Posterior cingulate gyrus (tissue), 11 donors: ENCODE measurements at places on chromosomes 2 and 18.

- DNase-seq = no peak
These were observed 94.2 kb upstream of the FZD7 start for GRCh38 chr2:201939453-201939941.

DNA sequence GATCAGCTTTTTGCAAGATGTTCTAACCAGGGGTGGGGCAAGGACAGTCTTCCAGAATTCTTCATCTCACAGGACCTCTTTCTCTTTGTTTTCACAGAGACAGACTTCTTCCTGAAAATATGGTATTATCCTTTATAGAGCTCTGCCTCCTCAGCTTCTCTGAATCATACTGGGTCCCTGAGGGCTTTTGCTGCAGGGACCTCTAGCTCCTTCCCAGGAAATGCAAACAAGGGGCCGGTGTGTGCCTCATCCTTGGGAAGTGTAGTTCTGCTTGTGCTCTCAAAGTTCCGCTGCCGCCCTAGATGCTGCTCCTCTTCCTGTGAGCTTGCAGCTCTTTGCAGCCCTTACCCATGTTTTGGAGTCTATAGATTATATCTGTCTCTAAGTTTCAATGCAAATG lies 99.5 kb upstream of the NPAS2 start:
- no peak for DNase-seq

GRCh38 chr2:69227716-69228115 lies 159.3 kb downstream of the GFPT1 start:
- no peak for DNase-seq

DNA sequence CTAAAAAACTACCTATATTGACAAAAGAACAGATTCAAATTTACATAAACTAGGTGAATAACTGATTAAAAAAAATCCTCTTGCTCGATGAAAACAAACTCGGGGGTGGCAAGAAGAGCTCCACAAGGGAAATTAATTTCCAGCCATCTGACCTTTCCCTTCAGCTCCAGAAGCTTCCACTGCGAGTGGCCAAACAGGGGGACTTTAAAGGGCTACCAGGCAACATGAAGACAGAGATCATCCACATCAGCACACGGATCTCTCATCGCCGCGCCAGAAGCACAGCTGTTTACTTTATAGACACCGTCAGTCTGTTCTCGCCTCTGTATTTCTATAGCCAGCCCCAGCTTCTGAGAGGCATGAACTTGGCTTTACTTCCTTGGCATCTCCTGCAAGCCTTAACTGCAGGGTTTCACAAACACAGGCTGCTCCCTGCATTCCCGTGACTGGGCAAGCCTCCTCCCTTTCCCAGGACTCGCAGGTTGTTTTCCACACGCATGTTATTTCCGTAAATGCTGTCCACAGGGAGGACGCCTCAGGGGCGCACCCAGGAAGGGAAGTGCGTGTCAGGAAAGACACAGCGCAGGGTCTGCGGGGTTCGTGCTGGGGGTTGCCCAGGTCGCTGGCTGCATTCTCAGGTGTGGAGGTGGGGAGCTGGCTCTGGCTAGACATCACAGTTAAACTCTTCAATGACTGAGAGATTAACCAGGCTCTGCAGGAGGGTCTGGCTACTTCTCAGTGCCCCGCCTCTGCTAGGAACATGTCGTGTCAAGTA lies 85.0 kb downstream of the USP40 start:
- no peak for DNase-seq

DNA sequence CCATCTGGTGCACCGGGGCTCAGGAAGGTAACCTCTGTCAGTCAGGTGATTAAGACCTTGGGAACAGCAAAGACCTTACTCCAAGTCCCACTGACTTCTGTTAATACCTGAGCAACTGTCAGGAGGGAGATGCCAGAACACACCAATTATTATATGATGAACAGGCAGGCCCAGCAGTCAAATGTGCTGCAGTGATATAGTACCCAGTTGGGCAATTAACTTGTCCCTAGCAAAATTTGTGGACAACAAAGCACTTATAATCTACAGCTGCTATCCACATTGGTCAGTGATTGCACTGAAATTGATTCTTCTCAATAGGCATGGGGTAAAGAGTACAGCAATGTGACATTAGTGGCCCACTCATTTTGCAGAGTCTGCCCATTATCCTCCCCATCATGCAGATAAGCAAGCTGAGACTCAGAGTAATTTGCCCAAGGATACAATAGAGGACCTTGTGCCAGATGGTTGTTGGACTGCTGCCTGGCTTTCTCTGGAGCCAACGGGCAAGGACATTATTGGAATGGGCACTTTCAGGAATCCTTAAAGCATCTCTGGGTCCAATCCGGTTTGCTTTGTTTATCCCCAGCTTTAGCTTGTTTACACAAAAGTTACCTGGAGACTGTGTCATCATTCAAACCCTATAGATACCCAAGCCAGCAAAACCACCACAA lies 147.6 kb downstream of the CCBE1 start:
- no peak for DNase-seq

DNA sequence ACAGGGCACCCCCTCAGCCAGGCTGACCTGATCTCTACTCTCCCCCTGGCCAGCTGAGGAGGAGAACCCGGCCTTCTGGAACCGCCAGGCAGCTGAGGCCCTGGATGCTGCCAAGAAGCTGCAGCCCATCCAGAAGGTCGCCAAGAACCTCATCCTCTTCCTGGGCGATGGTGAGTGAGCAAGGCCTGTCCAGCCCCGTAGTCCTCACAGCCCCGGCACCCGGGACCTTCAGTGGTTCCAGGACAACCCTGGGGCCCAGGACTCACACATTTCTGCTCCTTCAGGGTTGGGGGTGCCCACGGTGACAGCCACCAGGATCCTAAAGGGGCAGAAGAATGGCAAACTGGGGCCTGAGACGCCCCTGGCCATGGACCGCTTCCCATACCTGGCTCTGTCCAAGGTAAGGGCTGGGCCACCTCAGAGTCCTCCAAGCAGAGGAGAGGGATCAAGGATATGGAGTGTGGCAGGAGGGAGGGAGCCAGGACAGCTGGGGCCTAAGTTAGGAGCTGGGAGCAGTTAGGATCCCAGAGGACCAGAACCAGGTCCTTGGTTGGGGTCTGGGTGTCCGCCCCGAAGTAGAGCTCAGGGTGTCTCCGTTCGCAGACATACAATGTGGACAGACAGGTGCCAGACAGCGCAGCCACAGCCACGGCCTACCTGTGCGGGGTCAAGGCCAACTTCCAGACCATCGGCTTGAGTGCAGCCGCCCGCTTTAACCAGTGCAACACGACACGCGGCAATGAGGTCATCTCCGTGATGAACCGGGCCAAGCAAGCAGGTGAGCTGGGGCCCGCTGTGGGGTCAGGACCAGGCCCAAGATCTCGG lies 555 bp downstream of the ALPI start:
- no peak for DNase-seq

DNA sequence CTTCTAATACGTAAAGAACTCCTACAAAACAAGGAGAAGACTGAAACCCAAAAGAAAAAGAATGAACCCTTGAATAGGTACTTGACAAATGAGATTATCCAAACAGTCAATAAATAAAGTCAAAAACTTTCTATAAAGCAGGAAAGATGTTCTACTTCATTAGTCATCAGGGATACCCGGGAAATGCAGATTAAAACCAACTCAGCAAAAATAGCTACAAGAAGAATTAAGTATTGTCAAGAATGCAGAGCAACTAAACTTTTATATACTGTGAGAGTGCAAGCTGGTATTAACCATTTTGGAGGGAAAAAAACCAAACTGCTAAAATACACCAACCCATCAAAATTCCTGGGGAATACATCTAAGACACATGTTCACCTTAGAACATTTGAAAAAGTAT lies 10.4 kb downstream of the TXNL1 start:
- DNase-seq = no peak

GRCh38 chr18:22974001-22974400 lies 40.9 kb downstream of the RBBP8 start:
- DNase-seq = no peak

DNA sequence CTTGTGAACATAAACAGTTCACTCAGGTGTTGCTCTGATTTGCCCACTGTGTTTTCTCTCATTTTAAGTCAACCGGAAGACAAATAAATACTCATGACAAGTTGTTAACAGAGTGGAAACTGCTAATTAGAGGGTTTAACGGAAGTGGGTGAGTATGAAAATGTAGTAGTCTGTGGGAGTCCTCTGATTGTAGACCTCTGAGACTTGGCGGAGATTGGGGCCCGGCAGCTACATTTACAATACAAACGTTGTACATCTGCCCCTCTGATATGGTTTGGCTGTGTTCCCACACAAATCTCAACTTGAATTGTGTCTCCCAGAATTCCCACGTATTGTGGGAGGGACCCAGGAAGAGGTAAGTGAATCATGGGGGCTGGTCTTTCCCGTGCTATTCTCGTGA lies 107.3 kb upstream of the FAM98A start:
- DNase-seq = no peak

DNA sequence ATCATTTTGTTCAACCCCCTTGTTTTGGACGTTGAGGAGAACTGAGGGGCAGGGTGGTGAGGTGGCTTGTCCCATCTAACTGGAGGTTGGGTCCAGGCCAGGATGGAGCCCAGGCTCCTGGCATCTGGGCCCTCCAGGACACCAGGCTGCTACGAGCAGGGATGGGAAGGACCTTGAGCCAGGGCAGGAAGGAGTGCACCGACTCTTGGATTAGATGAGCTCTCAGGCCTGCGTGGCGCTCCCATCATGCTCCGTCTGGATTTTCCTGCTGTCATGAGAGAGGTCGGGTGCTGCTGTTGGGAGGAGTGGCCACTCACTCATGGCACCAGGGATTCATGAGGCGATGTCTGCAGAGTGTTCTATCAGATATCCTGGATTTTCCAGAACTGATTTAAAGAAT lies 18.3 kb upstream of the ALLC start:
- no peak for DNase-seq

GRCh38 chr2:27954771-27955383 lies 64.3 kb downstream of the BABAM2 start:
- DNase-seq = no peak

GRCh38 chr2:175926272-175926671 lies 75.8 kb downstream of the LNPK start:
- DNase-seq = no peak

DNA sequence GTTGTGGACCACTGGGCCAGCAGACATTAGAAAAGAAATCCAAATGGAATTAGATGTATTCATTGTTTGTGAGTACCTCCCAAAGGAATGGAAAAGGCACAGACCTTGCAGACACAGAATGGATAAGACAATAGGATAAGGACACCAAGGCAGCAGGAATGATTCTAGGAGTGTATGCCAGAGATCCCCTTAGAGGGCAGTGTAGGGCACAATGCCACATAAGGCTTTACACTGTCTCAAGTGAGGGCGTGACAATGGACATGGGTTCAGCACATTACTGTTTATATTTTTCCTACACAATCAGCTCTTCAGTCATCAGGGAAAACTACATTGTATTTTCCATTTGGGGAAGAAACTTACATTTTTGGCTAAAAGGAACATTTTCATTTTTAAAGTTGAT lies 250.9 kb downstream of the PTH2R start:
- no peak for DNase-seq

GRCh38 chr2:75079575-75079974 lies 119.7 kb downstream of the TACR1 start:
- no peak for DNase-seq

GRCh38 chr2:204967199-204967960 lies 422.1 kb downstream of the PARD3B start:
- DNase-seq = no peak

DNA sequence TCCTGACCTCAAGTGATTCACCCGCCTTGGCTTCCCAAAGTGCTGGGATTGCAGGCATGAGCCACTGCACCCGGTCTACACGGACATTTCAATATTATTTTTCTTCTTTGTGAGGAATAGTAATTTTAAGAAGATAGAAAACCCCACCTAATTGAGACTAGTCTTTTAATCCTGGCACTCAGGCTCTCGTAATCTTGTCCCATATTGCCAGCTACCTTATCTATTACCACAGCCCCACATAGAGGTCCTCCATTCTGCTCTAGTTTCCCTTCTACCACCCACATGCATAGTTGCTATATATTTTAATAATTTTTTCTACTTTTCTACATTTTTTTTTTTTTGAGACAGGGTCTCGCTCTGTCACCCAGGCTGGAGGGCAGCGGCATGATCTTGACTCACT lies 9.5 kb upstream of the USP14 start:
- no peak for DNase-seq

DNA sequence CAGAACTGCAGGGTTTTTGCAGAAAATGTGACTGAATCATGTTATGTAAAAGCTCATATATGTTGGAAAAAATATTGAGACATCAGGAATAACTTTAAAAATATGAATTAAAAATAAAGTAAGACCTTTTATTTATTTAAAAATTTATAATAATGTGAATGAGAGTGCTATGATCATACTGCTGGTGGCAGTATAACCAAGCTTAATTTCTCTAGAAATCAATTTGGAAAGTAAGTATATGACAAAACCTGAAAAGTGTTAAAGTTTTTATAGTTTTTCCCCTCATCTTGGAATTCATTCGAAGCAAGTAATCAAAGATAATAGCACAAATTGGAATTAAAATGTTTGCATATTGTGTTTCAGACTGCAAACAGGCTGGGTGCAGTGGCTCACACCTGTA lies 7.5 kb downstream of the SLC39A10 start:
- no peak for DNase-seq

DNA sequence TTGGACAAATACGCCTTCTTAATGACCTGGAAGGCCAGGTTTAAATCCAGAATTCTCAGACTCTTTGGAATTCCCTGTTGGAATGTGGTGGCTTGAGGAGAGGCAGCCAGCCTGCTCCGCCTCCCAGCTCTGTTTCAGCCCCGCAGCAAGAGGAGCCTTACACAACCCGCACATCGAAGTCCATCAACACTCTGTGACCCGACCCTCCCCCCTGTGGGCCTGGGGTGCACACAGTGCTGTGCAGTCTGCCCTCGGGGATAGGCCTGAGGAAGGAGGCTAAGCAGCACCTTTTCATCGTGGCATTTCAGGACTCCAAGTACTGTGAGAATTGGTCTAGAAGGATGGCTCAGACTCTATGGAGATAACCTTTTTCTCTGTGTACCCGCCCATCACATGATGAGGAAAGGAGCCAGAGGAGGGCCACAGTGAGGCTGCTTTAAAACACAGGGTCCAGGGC lies 73.7 kb downstream of the GREB1L start:
- no peak for DNase-seq

- no peak for DNase-seq
These were observed 19.5 kb upstream of the ID2 start for GRCh38 chr2:8662239-8662879.

- no peak for DNase-seq
These were observed 9.9 kb downstream of the SH2D6 start for GRCh38 chr2:85428343-85428881.

DNA sequence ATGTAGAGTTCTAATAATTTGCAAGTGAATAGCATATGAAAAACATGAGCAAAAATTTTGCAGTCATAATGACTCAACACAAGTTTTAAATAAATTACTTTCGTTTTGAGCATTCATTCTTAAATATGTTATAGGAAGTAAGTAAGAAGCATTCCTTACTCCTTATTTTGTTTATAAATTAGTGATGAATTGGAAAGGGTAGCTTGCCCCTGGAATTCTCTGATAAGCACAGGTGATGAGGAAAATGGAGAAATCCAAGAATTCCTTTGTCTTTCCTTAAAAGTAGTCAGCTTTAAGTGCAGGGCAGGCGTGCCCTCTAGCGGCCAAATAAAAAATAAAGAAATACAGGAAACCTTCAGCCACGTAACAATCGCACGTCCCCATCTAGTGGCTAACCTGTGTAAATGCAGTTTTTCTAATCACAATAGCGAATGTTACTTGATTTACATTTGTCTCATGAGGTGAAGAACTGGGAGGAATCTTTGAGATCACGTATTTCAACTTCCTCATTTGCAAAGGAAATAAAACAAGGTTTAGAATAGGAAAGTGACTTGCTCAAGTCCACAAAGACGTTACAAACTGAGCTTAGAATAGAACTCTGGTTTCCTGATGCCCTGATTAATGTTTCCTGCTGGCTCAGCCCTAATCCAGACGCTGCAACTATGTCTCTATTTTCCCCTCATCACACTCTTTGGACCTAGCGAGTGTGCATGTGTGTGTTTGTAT lies 47.2 kb upstream of the ZNG1B start:
- peak; percentile 50 for DNase-seq
